MG63 (cell line): ENCODE measurements at places on chromosomes 7 and 10. TPM values are rescaled to one million over a fixed set of nuclear protein-coding genes. Genes with fewer than 3 reads are reported as not detected.
A peak's percentile ranks its signal among the peaks of the same experiment; 100 is the strongest.

GRCh38 chr7:141145630-141145982, 71.7 kb downstream of the TMEM178B start:
- peak; percentile 19 for DNase-seq

Gene SLC26A3
- total RNA-seq = not detected in 2 replicates

Gene INHBA
- total RNA-seq = 0.07 and 0.56 TPM in 2 replicates

Gene GIMAP4
- not detected in 2 replicates for total RNA-seq

GRCh38 chr10:24462291-24462813, 253.4 kb downstream of the KIAA1217 start:
- no peak for DNase-seq

Gene INPP5A
- total RNA-seq = 7.6 and 17.6 TPM in 2 replicates

GRCh38 chr7:129698516-129699418, 87.2 kb downstream of the NRF1 start:
- no peak for DNase-seq
